Progenitor cell of endocrine pancreas (in vitro differentiated cells): ENCODE measurements at places on chromosomes 2 and 18.
A peak's percentile ranks its signal among the peaks of the same experiment; 100 is the strongest.

- DNase-seq, result no peak
Observed at GRCh38 chr2:238997684-238998083, 149.8 kb downstream of the TWIST2 start.

DNA sequence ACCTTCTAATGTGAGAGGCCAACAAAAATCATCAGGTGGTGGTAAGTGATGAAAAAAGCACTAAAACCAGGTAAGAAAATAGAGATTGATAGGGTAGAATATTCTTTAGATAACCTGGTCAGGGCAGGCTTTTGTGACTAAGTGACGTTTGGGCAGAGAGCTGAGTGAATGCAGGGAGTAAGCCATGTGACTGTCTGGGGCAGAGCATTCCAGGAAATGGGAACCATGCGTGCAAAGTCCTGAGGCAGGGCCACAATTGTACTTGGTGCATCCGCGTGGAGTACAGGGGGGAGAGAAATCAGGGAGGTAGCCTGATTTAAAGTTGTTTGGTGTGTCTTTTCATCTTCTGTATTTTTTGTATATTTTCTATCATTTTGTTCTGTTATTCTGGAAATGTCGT lies 102.5 kb downstream of the LYPD6B start:
- DNase-seq, result no peak

GRCh38 chr2:122681626-122682025 lies 926.2 kb downstream of the TSN start:
- no peak for DNase-seq

GRCh38 chr2:222434204-222434603 lies 9.9 kb downstream of the SGPP2 start:
- DNase-seq, result no peak

- no peak for DNase-seq
Observed at GRCh38 chr18:62201870-62202269, 14.8 kb downstream of the RELCH start.

DNA sequence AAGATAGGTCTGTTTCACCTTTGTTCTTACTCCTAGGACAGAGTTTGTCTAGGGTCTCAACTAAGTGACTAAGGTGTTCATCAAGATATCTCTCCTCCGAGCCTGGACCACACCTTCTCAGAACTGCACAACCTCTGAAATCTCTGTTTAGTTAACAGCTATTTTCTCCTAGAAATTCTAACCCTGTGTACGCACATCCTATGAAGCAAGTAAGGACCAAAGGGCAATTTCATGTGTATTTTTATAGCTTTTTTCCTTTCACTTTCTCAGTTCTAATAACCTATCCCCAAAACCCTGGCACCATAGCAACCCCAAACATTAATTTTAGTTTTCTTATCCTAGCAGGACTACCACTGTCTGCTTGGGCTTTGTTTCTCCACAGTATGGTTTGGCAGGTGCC lies 59.1 kb downstream of the PTPN4 start:
- DNase-seq, result no peak

DNA sequence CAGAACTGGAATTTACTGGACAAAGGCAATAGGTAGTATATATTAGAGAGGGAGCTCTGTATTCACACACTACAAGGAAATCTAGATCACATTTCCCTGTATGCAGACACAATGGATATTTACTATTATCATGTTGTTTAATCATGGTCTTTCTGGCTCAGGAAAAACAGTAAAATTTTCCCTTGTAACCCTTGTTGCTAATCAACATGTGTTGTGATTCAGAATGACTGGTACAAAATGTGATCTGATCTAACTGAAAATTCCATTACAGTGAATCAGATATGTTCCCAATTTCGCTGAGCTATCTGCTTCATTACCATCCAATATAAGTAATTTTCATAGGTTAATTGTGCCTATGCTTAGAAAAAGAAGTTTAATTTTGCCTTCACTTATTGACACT lies 1109.7 kb downstream of the LRP1B start:
- no peak for DNase-seq

DNA sequence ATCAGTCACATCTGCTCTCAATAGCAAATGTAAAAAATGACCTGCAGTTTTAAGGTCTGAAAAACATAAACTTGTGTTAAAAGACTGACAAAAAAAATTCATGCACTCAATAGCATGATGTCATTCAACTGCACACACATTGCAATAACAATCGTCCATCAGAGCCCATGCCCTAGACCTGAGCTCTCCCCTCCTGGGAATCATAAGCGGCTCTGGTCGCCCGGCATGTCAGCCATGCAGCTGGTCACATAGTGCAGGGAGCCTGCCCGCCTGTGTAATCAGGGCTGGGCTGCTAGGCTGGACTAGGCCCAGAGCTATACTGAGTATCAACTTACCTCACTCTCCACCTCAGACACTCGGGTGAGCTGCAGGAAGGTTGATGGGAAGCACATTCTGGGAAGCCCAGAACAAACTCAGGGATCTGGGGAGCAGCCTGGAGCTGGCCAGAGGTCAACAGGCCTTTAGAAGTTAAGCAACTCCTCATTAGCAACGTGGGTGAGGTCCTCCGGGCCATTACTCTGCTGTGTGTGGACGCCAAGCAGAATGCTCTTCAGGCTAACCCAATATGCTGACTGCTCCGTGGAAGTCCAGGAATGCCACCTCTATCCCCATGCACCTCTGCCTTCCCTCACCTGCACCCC lies 165.5 kb downstream of the TTC32 start:
- DNase-seq, result no peak

DNA sequence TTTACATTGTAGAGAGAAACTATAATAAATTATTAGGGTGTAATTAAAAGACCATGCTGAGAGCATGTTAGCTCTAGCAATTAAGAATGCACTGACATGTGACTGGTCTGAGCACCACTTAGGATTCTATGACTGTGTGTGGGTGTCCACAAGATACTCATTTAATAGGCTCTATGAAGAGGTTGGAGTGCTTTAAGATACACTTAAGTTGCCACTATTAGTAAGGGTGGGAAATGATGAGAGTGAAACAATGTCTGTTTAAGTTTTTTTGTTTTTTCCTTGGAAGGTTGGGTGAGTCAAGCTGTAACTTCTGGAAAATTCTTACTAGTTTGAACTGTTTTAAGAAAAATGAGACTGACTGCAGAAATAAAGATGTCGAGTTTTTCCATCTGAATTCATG lies 1.8 kb upstream of the FAP start:
- DNase-seq, result no peak

DNA sequence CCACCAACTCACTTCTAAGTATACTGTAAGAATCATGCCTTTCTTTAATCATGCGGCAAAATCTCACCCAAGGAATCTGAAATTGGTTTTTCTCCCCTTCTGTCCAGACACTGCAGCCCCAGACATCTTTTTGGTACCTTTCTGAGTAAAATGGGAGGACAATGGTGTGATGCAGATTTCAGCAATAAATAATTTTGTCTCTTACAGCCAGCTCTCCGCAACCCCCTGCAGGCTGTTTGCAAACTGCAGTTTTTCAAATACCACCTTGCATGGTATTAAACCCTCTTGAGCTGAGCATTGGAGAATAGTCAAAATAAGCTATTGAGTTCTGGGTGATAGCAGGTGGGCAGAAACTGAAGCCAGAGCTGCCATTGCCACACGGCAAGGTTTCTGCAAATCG lies 32.2 kb downstream of the GPR39 start:
- no peak for DNase-seq

- no peak for DNase-seq
Observed at GRCh38 chr2:218980735-218981389, 4.1 kb downstream of the FEV start.

GRCh38 chr18:77754475-77755044 lies 504.9 kb downstream of the GALR1 start:
- DNase-seq, result no peak

DNA sequence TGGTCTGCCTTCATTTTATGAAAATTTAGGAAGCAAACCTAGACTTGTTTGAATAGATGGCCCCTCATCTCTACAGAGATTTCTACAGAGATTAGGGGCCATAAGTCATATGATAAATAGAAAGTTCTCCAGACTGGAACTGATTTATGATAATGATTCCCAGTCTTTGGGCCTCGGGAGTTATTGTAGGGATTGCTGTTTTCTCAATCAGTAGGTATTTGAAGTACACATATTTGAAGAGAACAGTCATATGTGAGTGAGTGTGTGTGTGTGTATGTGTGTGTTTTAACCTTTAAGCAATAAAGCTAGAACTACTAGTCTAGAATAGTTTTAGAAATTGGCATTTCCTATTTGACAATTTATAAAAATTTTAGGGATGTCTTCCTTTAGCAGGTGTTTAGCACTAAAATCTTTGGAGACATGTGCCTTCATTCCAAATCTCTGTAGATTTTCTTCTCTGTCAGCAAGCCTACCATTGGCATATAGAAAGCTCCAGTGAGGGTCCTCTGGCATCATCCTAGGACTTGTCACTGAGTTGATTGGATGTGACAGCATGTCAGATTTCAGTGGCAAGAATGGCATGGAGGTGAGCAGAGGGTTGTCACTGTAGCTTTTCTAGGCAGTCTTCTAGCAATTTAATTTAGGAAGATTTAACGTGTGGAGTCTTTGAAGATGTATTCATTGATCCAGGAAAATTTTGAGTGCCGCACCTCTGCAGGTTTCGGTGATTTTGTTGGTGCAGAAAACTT lies 71.2 kb downstream of the MYO1B start:
- DNase-seq, result no peak

DNA sequence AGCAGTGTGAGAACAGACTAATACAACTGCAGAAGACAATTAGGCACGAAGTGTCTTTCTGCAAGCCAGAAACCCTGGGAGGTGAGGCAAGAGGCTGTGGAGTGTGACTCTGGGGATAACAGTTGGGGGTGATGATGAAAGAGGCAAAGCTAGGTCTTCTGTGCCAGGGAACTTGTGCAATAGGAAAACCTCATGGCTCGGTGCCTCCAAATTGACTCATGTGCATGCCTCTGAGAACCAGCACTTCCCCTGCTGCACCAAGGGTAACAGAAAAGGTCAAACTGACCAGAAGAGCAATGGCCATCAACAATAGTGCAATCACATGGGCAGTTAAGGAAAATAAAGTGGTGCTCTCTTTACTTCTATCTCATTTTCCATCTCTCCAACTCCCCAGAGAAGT lies 136.4 kb downstream of the SCG2 start:
- DNase-seq, result no peak

- DNase-seq, result no peak
Observed at GRCh38 chr2:27001950-27002349, 30.8 kb upstream of the TMEM214 start.

DNA sequence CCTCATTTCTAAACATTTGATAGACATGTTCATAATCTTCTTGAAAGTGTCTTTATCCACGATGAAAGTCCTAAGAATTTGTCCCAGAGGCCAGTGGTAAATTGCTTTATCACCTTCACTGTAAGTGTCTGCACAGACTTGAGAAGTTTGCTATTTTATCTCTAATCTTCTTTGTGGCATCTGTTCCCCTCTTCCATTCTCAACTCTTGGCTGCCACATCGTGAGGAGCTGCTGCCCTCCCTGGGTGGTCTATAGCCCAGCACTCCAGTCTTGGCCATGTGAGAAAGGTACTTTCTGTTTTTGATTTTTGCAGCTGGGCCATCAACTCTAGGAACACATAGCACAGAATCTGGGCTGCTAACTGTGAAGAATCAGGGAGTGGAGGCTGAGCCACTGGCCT lies 45.5 kb downstream of the SLC14A2 start:
- no peak for DNase-seq

DNA sequence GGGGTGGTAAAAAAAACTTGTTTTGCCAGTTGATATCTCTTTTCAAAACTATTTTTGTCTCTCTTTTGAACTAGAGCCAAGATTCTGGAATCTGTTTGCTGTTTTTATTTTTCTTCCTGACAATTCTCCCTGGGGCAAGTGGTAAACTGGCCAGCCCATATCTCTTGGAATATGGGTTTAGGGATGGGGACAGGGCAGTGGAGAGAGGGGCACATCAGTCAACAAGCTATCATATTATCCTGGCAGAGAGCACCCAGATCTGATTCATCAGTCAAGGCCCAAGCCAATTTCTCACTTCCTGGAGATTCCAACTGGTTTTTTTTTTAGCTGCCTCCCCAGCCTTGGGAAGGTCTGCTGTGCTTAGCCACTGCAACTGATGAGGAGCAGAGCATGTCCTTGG lies 52.3 kb downstream of the ARHGAP28 start:
- no peak for DNase-seq

GRCh38 chr2:241211276-241211675 lies 22.8 kb downstream of the ANO7 start:
- no peak for DNase-seq

DNA sequence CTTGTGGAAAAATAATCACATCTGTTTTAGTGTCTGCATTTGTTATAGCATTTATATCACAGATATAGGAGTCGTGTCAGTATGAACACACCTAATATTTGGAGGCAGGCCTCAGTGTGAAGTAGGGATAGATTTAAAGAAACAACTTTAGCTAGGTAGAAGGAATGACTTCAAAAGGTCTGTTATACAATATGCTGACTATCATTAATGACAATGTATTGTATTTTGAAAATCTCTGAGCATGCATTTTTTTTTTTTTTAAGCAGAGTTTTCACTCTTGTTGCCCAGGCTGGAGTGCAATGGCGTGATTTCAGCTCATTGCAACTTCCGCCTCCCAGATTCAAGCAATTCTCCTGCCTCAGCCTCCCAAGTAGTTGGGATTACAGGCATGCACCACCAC lies 248.3 kb downstream of the EN1 start:
- no peak for DNase-seq

DNA sequence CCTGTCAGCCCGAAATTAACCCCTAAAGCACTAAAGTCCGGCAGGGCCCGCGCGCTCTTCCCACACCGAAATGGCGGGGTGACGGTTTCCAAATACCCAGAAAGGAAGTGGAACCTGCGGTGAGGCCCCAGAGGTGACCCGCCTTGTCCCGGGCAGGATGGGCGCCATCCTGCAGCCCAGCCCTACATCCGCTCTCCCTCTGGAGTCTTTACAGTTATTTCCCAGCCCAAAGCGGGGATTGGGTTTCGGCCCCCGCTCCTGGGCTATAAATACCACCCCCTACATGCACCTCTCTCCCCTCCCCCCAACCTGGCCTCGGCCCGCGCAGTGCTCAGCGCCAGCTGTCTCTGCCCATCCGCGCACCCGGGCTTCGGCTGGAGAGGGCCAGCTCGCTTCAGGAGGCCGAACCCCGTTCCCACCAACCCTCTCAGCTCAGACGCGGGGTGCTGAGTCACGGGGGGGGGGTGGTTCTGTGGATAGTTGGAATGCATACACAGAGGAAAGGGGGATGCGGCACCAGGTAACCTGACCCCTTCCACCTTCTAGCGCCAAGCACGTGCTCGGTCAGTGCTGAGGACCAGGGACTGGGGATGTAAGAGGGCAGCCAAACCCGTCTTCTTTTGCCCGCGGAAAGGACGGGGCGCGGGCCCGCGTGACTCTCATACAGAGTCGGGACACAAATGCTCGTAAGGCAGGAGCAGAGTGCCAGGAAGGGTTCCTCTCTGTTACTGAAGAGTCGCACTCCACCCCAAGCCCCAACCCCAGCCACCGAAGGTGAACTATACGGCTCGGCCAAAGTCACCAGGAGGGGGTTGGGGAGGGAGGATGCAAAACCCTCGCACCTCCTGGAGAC lies at the start of gene TUBA4B:
TSS of gene TUBA4B (plus strand) at position 344 of the 853 bp plus-strand sequence. CDS start at position 509, 165 bp downstream.
- no peak for DNase-seq

GRCh38 chr2:190407662-190408537 lies at the start of gene MFSD6:
Gene MFSD6 (plus strand): TSS chr2:190408355. CDS start chr2:190436030, 27,675 bp downstream.
- DNase-seq, result peak; percentile 60
